ENCODE measurements at places on chromosomes 6 and 20.

DNA sequence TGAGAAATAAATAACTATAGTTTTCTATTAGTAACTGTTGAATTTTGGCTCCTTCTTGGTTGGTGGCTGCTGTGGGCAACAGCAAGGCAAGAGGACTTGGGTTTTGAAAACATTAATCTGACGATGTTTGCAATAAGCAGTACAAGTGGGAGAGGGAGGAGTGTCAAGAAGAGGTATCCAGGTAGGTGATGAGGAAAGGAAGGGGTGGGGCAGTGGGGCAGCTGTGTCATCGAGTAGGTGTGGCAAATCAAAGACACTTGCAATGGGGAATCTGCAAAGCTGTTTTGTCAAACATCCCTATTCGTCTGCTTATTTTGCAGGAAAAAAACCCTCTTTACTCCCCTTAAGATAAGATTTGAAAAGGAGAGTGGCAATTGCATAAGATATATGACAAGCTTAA lies 171.9 kb upstream of the MAP3K7 start:
- no peak for DNase-seq

DNA sequence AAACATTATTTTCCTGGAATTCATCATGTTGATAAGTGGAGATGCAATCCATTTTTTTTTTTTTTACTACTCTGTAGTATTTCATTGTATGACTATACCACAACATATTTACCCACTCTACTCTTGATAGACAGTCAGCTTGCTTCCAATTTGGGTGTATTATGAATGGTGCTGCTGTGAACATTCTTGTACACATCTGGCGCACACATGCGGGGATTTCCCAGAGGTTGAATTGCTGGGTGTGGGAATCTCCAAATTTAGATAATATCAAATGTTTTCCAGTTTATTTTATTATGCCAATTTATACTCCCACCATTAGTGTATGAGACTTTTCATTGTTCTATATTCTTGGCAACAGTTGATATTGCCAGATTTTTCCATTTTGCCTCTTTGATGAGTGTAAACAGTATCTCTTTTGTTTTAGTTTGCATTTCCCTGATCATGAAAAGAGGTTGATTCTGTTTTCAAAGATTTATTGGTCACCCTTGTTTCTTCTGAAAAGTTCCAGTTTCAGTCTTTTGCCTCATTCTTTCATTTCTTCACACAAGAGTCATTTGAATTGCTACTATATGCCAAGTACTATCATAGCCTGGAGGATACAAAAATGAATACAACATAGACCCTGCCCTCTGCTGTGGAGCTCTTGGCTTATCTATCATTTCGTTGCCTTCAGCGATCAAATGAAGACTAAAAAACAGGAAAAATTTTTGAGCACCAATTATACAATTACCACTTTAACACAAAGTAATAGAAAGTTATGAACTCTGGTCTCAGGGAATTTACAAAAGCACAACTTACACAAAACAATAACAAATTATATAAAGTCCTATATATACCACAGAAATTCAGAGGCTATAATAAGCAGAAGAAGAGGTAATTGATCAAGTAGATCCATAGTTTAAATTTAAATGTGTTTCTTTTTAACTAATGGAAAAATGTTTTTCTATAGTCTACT lies 17.1 kb upstream of the NCOA7 start:
- no peak for DNase-seq

- no peak for DNase-seq
Observed at GRCh38 chr6:139600343-139600742, 225.9 kb upstream of the CITED2 start.

DNA sequence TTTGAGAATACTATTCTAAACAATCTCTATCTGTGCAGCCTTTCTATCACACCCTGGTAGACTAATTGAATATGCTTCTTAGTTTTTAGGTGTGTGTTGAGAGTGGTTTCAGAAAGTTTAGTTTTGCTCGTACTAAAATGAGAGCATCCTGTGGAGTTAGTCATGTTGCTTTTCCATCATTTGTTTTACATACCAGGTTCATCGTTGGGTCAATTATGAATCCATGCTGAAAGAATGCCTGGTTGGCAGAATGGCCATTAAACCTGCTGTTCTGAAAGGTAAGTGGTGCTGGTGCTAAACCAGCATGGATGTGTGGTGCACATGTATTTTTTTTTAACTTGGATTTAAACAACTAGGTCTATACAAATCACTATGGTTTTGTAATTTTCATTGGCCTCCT lies 49.3 kb downstream of the CYB5R4 start:
- no peak for DNase-seq

GRCh38 chr20:51233345-51233744 lies 210.4 kb upstream of the KCNG1 start:
- no peak for DNase-seq

- DNase-seq: no peak
Observed at GRCh38 chr6:66838764-66839163, 1131.7 kb upstream of the EYS start.

Data from GM12878 (cell line).